ENCODE measurements at places on chromosomes 16 and 17.

GRCh38 chr17:40022961-40023541 is 7.8 kb downstream of the CSF3 start:
- no peak for DNase-seq

DNA sequence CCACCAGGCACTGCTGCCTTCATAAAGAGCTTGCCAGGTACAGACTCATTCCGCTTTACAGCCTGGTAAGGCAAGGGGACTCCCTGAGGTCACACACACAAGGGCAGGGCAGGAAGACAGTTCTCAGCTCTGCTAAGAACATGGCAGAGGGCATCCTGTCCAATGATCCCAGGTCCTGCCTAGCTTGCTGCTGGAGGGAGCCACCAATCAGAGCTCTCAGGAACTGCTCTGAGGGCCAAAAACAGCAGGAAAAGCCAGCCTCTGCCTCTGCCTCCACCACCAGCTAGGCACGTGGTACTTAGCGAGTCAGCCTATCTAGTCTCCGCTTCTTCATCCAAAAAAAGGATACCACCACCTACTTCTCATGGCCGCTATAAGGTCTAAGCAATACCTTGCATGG is 66.1 kb downstream of the GTF3C1 start:
- no peak for DNase-seq

- no peak for DNase-seq
These were observed 11.4 kb downstream of the CNEP1R1 start for GRCh38 chr16:50036426-50036825.

GRCh38 chr17:63109661-63110060 is 143.6 kb downstream of the TANC2 start:
- DNase-seq: no peak

DNA sequence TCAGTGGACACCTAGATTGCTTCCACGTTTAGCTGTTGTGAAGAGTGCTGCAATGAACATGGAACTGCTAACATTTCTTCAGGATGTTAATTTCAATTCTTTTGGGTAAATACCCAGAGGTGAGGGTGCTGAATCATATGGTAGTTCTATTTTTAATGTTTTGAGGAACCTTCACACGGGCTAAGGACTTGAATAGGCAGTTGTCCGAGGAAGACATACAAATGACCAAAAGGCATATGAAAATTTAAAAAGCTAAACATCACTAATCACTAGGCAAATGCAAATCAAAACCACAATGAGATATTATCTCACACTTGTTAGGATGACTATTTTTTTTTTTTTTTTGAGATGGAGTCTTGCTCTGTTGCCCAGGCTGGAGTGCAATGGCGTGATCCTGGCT is 173.3 kb downstream of the PRKCB start:
- DNase-seq: no peak

GRCh38 chr17:17485420-17485819 is 8.6 kb downstream of the MED9 start:
- DNase-seq: no peak

GRCh38 chr16:19513377-19514053 is 8.4 kb downstream of the GDE1 start:
- DNase-seq: no peak

DNA sequence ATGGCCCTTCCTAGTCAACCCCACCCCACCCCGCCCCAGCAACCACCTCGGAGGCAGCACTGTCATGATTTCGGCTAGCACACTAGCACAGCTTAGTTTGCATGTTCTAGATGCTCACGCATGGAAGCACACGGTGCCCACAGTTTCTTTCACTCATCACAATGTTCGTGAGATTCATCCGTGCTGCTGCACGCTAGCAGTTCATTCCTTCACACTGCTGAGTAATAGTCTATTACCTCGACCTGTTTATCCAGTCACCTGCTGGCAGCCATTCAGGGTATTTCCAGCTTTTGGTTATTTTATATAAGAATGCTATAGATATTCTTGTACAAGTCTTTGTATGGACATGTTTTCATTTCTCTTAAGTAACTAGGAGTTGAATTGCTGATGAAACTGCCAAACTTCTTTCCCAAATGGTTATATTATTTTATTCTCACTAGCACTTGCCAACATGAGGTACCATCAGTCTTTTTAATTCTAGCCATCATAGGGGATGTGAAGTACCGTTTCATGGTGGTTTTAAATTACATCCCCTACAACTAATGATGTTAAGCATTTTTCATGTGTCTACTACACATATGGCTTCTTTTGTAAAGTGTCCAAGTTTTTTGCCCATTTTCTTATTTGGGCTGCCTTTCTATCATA is 75.7 kb downstream of the CYTH1 start:
- no peak for DNase-seq

DNA sequence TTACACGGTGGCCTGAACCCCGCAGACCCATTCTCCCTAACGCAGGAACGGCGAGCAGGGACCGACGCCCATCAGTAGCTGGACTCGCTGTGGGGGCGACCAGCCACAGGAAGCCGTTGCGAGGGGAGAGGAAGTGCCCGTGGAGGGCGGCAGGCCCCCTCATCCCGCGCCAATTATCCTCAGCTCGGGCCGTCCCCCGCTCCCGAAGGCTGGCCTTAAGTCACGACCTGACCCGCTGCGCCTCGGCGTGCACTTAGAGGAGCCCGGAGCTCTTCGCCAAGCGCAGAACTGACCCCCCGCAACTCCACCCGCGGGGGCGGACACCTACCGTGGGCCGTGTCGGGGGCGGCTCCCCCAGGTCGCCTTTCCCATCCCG is 401 bp downstream of the ARL16 start:
- no peak for DNase-seq

- no peak for DNase-seq
These were observed 58.0 kb upstream of the GSE1 start for GRCh38 chr16:85554889-85555718.

DNA sequence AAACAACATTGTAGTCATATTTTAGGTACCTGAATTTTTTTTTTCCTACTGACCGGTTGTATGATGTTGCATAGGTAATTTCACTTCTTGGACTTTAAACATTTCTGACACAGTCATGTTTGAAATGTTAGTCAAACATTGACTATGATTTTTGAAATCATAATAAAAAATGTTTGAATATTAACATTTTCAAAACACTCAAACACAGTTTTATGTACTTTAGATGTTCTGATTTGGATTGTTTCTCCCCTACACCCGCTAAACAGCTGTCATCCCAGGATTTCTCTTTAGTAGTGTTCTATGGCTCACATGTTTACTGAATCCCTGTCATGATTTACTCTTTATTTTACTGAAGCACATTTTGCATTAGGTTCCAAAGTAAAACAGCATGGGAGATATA is 102.9 kb upstream of the NPEPPS start:
- no peak for DNase-seq

GRCh38 chr17:44766409-44767038 is 7.7 kb downstream of the ADAM11 start:
- no peak for DNase-seq

DNA sequence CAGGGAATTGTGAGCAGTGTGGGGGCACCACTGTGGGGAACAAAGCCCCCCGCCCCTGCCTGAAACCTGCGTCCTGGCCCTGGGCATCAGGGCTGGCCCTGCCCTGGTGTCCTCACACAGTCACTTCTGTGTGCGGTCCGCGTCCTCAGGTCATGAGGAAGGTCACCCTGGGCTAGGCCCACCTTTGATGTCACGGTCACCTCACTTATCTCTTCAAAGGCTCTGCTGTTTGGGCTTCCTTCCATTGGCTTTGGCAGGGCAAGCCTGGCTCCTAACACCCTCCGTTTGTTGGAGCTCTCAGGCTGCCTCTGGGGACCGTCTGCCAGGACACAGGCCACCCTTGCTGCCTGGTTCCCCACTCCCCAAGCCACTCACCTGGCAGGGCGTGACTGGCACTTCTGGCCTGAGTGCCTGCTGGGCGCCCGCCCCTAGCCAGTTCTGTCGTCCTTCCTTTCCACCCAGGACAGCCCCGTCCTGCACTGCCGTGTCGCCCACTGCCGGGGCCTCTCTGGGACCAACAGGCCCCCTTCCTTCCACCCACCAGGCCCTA is 8.8 kb downstream of the CENPX start:
- DNase-seq: no peak

- no peak for DNase-seq
These were observed 5.2 kb downstream of the GRB7 start for GRCh38 chr17:39742856-39743436.

GRCh38 chr17:10827898-10828552 is 9.9 kb downstream of the PIRT start:
- DNase-seq: no peak

GRCh38 chr17:66476014-66476413 is 173.6 kb downstream of the PRKCA start:
- DNase-seq: no peak

DNA sequence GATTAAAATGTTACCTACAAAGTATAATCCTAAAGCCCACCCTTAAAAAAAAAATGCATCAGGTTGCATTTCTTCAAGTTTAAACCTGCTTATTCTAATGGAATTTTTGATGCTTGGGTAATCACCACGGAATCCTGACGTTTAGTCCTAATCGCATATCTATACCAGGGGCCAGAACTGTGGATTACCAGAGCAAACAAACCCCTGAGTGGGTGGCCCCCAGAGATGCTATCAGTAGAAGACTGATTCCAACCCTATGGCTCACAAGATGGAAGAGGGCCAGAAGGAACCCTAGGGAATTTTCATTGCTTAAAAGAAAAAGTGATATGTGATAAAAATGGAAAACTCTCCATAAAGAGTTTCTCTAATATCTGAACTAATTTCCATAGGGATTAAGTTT is 152.2 kb upstream of the NOG start:
- DNase-seq: no peak

GRCh38 chr17:49130891-49131290 is 1.7 kb upstream of the B4GALNT2 start:
- no peak for DNase-seq

DNA sequence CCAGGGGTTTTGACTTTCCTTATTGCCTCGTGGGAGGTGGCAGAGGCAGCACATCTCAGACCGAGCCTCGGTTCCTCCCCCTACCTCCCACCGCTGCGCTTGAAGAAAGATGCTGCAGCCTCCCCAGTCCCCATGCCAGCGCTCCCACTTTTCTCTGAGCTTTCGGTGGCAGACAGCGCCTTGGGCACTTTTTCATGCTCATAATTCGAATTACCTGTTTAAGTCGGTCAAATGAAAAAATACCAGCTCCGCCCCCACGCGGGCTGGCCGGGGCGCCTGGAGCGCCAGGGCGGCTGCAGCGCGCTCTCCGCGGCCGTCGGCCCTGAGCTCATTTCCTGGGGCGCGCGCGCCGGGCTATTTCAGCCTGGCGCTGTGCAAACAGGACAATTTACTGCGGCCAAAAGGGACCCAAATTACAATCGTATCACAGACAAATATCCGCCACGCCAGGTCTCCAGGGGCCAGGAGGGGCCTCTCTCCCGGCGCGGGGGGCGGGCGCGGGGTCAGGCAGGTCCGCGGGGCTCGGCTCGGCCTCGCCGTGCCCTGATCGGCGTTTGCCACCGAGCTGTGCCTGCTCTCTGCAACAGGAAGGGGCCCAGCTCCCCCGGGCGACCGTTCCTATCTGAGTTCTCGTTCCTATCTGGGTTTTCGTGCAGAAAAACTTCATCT is 45.0 kb downstream of the SOST start:
- no peak for DNase-seq

DNA sequence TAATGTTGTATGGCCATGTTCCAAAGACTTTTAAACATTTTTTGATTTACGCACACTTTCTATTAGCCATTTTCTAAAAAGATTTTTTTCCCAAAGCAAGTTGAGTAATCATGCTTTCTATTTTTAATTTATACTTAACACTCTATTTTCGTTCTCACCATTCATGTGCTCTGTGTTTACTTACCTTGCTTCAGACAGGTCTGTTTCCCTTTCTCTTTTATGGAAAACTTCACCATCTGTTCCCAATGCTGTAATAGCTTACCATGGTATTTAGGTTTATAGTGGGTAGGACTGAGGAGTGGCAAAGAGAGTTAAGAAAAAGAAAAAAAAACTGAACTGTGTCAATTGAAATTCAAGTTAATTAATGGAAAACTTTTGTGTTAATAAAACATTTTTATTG is 37.5 kb upstream of the KCNJ16 start:
- no peak for DNase-seq

- DNase-seq: no peak
These were observed 15.9 kb downstream of the ZC3H7A start for GRCh38 chr16:11780991-11781680.

GRCh38 chr17:77664097-77664729 is 294.3 kb upstream of the TNRC6C start:
- DNase-seq: no peak

GRCh38 chr16:11835891-11836649 is 15.3 kb downstream of the RSL1D1 start:
- no peak for DNase-seq

GRCh38 chr16:58348986-58349385 is 43.3 kb upstream of the GINS3 start:
- DNase-seq: no peak

- DNase-seq: no peak
These were observed 1.4 kb downstream of the NSMCE1 start for GRCh38 chr16:27267037-27267677.

DNA sequence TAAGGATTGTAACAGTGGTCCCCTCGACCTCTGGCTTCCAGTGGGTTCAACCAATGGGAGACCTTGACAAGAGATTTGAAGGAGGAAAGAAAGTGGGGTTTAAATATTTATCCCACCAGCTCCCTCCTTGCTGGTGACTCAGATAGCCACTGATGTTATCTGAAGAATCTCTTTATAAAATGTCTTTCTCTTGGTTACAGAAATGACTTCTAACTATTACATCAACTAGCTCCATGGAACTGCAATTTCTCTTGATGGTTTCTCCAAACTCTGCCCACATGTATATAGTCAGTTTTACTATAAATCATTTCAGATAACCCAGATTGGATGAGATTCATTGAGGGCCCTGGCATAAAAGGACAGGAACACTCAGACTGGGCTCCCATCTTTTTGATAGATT is 920.2 kb upstream of the SOX9 start:
- DNase-seq: no peak

GRCh38 chr16:66462912-66463311 is 35.8 kb downstream of the BEAN1 start:
- DNase-seq: no peak

DNA sequence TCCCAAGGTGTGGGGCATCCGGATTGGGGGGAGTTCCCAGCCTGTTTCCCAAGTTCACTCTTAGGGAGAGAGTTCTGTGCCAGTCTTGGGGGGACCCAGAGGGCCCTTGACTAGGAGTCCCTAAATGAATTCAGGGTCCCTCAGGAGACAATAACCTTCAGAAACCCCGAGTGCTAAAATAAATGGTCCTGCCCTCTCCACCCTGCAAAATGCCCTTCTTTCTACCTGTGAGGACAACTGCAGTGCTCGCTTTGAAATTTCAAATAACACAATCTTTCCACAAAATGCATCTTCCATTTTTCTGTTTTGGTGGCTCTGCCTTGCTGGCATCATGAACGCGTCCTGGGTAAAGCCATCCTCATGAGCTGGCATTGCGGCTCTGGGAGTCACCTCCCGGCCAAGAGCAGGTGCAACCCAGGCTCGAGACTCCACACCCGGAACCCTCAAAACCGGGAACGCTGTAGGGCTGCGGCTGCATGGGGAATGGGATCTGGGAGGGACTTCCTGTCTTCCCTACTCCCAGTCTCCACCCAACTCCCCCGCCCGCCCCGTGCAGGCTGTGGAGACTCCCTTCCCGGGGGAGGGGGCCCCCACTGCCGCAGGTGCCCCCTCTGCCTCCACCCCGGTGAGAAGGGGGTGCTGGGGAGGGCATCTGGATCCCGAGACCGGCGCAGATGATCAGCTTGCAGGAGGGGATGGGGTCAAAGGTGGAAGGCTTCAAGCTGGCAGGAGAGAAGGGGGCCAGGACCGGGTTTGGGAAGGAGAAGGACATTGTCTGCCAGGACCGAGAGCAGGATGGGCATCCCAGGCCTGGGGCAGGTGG is at the start of gene ZNF205:
TSS of gene ZNF205 (plus strand) at position 529 of the 823 bp plus-strand sequence. CDS start 845 bp downstream, outside the sequence.
- peak; percentile 69 for DNase-seq

- DNase-seq: no peak
These were observed 21.2 kb downstream of the ZNF469 start for GRCh38 chr16:88403794-88404581.

GRCh38 chr17:10622617-10623485 is 34.3 kb downstream of the MYH3 start:
- no peak for DNase-seq

Data from C1 segment of cervical spinal cord (tissue), 14 donors.